ENCODE measurements at places on chromosomes 12 and 14.

GRCh38 chr12:123065676-123066383 lies 85.1 kb downstream of the PITPNM2 start:
- no peak for DNase-seq

DNA sequence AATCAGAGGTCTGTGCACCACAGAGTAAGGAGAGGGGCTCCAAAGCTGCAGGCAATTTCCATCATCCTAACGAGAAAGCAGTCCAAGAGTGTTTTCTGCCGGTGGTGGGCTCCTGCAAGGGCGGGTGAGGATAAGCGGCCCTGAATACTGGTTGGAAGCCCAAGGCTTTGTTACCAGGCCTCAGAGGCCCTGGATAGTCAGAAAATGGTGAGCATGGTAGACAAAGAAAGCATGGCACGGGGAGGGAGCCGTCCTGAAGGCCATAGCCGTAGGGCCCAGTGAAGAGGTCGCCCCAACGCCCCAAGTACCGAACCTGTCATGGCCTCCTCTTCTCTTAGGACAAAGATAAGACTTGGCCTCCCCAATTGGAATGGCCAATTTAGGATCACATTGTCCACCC lies 306.6 kb upstream of the FKBP4 start:
- no peak for DNase-seq

GRCh38 chr14:36822685-36823084 lies 161.0 kb downstream of the PAX9 start:
- no peak for DNase-seq

DNA sequence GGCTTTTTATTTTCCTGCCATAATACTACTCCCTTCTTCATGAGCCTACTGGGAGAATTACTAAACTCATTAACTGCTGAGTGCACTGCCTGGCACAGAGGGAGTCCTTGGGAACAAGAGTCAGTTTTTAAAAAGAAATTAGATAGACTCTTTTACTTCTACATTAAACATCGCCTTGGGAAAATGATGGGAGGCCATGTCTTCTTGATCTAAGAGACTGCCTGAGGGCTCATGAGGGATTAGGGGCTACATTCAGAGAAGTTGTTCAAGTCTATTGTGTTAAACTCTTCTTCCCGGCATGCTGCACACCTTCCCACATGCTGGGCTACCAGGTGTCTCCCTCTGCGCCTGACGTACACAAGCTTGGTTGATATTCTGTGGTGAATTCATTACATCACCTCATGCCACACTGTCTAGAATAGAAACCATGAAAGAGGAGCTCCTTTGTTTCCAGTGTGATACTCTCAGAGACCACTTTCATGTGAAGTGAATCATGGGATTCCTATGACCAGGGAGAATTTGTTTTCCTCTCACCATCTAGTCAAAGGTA lies 1422.3 kb downstream of the AACS start:
- no peak for DNase-seq

- no peak for DNase-seq
Observed at GRCh38 chr14:54370323-54371198, 26.2 kb upstream of the CDKN3 start.

DNA sequence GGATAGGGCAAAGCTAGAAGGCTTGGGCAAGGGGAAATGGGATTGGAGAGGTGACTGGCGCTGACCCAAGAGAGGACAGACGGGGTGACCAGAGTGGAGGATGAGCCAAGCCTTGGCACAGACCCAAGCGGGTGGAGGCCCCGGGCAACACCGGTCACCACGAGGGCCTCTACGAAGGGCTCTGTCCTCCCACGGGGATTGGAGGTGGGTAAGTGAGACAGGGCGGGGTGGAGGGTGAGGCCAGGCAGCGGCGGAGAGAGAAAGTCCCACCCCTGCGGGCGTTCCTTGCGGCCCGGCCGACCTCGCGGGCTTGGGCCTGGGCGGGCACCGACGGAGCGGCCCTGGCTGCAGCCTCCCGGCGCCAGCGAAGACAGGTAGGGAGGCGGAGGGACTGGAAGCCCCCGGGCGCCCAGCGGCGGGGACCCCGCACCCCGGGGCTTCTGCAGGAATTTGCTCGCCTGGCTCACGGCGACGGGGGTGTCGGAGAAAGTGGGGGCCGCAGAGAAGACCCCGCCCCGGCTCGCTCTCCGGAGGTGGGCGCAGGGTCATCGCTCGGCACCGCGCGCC lies at the start of gene PAPLN:
Gene PAPLN (plus strand): TSS at position 288 of the 567 bp plus-strand sequence. CDS start 2,273 bp downstream, outside the sequence.
- DNase-seq, result no peak

- no peak for DNase-seq
Observed at GRCh38 chr12:93205361-93205760, 172.4 kb upstream of the NUDT4 start.

GRCh38 chr12:122454250-122454721 lies 31.8 kb upstream of the CLIP1 start:
- DNase-seq, result no peak

DNA sequence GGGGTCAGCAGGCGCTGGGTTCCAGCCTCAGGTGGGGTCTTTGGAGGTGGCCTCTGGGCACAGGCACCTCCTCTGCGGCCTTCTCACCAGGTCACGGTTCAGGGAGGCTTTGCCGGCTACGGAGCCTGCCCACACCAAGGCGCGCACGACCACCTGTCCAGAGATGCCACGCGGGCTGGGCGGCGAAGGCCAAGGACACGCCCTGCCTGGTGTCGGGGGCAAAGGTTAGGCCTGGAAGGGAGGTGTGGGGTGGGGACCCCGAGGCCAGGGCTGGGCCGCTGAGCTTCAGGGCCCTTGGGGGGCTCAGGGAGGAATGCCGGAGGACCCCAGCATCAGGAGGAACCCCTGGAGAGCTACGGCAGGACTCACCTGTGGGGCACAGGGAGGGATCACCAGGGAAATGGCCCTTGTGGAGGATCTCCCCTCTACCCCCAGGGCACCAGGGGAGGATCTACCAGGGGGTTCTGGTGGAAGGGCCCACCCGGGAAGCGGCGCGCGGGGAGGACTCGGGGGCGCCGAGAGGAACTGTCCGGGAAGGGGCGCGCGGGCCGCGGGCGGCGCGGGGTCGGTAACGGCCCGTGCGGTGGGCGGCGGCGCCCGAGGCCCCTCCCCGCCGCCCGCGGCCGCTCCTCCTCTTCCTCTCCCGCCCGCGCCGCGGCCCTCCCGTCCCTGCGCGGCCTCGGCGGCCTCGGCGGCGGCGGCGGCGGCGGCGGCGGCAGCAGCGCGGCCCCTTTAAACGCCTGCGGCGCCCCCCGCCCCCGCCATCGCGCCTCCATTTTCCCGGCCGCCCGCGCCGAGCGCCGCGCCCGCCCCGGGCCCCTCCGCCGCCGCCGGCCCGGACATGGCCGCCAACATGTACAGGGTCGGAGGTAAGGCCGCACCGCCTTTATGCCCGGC lies at the start of gene MTA1:
Gene MTA1 (plus strand): TSS at position 633 of the 897 bp plus-strand sequence. CDS start 209 bp downstream, at position 842.
- DNase-seq, result no peak

DNA sequence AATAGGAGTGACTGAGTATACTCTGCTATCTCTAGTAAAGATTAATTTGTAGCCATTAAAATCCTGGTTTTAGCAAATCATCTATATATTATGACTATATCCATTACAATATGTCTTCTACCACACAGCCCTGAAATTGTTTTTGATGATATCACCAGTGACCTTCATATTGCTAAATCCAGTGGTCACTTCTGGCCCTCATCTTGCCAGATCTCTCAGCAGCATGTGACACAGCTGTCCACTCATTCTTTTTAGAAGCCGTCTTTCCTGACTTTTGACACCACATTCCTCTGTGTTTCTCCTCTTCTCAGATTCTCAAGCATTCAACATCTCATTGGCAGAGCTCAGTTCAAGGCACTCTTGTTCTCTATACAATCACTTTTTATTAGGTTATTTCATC lies 54.9 kb downstream of the CPNE8 start:
- no peak for DNase-seq

GRCh38 chr12:123475246-123475703 lies 17.3 kb downstream of the SNRNP35 start:
- DNase-seq, result no peak

GRCh38 chr14:85576218-85576617 lies 46.3 kb downstream of the FLRT2 start:
- no peak for DNase-seq

GRCh38 chr14:68230950-68231717 lies 411.6 kb downstream of the RAD51B start:
- DNase-seq, result no peak

Data from stimulated activated CD4-positive, alpha-beta T cell treated with anti-CD3 and anti-CD28 coated beads, Interleukin-1b, Interleukin-23, amount 100 ng/mL, for 1 hour (primary cell).